ENCODE measurements at places on chromosomes 6 and 20. TPM values are rescaled to one million over a fixed set of nuclear protein-coding genes. Genes with fewer than 3 reads are reported as not detected.
A peak's percentile ranks its signal among the peaks of the same experiment; 100 is the strongest.

DNA sequence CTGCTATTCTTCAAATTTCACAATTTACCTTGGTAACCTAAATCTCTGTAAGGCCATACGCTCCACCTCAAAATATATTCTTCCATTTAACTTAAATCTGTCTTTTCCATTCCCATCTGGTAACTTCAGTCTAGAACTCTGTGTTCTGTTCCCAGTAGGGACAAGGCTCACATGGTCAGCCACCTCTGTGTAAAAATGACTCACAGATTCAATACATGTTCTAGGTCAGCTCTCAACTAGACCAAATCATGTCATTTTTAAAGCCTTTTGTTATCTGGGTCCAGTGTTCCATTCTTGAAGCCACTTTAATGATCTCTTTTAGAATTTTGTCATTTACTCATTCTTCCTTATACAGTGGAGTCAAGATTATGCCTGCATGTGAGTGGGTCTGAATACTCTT is 315.6 kb upstream of the CITED2 start:
- H3K36me3 ChIP-seq: no peaks in the 10 kb centered on the region
- H3K4me3 ChIP-seq: no peak overlapping the region
- no peaks in the 10 kb centered on the region for H3K27me3 ChIP-seq
- DNase-seq: no peak
- H3K4me1 ChIP-seq: no peaks in the 10 kb centered on the region
- H3K27ac ChIP-seq: no peak overlapping the region

Gene GFOD1
- total RNA-seq: 13.3 TPM

DNA sequence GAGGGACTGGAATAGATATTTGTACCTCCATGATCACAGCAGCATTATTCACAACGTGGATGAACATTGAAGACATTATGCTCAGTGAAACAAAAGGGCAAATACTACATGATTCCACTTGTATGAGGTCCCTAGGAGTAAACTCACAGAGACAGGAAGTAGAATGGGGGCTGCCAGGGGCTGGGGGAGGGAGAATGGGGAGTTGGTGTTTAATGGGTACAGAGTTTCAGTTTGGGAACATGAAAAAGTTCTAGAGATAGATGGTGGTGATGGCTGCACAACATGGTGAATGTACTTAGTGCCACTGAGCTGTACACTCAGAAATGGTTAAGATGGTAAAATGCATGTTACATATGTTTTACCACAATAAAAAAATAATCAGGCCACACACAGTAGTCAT is 164.3 kb upstream of the RREB1 start:
- no peaks in the 10 kb centered on the region for H3K4me1 ChIP-seq
- no peak overlapping the region for H3K27ac ChIP-seq
- no peak for DNase-seq
- no peaks in the 10 kb centered on the region for H3K27me3 ChIP-seq
- H3K4me3 ChIP-seq: no peak overlapping the region

DNA sequence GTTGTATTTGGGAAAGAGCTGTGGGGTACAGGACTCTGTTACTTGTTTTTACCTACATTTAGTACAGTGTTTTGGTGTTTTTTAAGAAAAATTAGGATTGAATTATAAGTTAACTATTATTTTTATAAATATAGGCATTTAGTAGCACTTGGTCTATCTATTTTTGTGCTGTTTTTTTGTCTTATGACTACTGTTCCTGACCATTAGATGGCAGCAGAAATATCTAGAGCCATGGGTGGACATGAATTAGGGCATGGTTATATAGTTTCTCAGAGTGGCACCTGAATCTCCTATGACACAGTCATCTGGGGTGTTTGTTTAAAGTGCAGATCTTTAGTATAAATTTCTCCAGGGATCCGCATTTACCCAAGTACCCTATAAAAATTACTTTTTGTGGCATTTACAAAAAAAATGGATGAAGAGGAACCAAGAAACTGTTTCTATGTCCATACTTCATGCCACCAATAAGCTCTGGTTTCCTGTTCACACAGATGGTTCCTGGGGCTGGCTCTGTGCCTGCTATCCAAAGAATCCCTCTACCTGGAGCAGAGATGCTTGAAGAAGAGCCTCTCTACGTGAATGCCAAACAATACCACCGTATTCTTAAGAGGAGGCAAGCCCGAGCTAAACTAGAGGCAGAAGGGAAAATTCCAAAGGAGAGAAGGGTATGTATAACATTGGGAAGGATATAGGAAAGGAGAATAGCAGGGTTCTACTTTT is 19.8 kb downstream of the NFYA start:
- no peak overlapping the region for H3K4me3 ChIP-seq
- no peak overlapping the region for H3K27ac ChIP-seq
- peaks cover 23% of the 10 kb centered on the region for H3K36me3 ChIP-seq

DNA sequence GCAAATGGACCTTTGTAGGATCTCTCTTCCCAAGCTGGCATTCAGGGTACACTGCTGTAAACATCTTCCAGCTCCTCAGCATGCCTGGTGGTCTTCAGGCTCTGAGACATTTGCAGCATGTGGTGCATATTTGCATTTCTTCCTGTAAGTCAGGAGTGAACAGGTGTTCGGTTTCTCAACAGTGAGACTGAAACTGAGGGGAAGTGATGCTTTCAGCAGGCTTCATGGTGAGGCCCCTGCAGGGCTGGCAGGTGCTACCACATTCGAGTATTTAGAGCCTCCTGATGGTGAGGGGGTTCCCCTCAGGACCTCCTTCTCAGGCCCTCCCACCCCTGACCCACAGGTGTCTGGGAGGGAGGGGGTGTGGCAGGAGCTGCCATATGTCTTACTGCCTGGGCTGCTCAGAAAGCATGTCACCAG is 15.1 kb downstream of the MYBL2 start:
- no peak for DNase-seq
- H3K27ac ChIP-seq: no peak overlapping the region
- H3K4me3 ChIP-seq: no peak overlapping the region
- H3K4me1 ChIP-seq: no peaks in the 10 kb centered on the region
- no peaks in the 10 kb centered on the region for H3K36me3 ChIP-seq

DNA sequence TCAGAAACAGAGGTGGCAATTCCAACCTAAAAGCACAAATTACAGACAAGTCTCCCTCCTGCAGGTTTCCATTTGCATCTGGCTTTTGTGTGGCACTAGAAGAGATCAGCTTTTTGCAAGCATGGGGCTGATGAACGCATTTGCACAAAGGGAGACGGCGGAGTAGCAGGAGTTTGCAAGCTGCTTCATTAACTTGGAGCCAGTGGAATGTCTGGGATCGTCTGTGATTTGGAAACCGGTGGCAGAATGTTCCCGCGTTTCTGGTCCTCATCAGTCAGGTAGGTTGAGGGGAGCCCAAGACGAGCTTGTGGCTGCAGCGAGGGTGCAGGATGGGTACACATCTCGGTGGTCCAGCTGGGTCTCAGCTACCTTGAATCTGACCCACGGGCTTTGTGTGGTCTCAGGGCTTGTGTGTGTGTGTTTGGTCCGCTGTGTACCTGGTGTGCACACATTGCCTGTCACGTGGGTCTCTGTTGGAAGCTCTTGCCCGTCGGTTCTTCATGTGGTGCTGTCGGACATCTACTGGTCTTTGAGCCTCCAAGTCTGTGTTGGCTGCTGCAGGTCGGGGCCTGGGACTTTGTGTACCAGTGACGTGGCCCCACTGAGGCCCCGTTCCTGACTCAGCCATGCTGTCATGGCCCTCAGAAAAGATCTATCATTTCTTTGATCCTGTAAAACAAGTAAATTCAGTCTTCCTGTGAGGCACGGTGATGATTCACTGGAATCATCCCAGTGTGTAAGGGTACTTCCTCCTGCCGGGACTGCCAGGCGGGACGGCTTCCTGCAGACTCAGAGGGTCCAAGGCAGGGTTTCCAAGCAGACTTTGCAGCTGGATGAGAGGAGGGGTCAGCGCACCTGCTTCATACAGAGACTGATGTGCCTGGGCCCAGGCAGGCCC is 12.4 kb upstream of the MYT1 start:
- peak; percentile 33 for DNase-seq
- no peak overlapping the region for H3K4me3 ChIP-seq
- H3K27me3 ChIP-seq: peaks cover 29% of the 10 kb centered on the region

- no peaks in the 10 kb centered on the region for H3K36me3 ChIP-seq
- H3K4me1 ChIP-seq: peaks cover 42% of the 10 kb centered on the region
- DNase-seq: no peak
- H3K27ac ChIP-seq: peak overlapping the region; percentile 87
Measured at GRCh38 chr20:37317994-37318640, 27.8 kb upstream of the SRC start.

GRCh38 chr6:145531822-145532221 is 203.5 kb downstream of the EPM2A start:
- H3K4me1 ChIP-seq: no peaks in the 10 kb centered on the region
- no peaks in the 10 kb centered on the region for H3K36me3 ChIP-seq
- no peak overlapping the region for H3K27ac ChIP-seq

DNA sequence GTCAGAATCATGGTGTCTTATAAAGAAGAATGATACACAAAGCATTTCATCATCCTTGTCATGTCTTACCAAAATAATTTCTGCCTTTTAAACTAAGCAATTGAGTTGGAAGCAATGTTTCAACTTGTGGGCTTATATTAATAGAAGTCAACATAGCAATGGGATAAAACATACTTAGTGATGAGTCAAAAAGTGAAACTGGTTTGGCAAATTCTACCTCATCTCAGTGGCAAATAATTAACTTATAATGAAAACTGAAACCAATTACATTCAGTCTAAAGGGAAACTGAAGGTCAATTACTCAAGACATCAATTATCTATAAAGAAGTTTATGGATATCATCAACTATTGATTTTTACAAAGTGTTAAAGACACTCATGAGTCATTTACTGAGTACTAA is 463.8 kb downstream of the BMP2 start:
- H3K27ac ChIP-seq: no peak overlapping the region
- no peaks in the 10 kb centered on the region for H3K4me1 ChIP-seq
- DNase-seq: no peak
- H3K4me3 ChIP-seq: no peak overlapping the region

Gene NOL4L
- 13.2 TPM for total RNA-seq

DNA sequence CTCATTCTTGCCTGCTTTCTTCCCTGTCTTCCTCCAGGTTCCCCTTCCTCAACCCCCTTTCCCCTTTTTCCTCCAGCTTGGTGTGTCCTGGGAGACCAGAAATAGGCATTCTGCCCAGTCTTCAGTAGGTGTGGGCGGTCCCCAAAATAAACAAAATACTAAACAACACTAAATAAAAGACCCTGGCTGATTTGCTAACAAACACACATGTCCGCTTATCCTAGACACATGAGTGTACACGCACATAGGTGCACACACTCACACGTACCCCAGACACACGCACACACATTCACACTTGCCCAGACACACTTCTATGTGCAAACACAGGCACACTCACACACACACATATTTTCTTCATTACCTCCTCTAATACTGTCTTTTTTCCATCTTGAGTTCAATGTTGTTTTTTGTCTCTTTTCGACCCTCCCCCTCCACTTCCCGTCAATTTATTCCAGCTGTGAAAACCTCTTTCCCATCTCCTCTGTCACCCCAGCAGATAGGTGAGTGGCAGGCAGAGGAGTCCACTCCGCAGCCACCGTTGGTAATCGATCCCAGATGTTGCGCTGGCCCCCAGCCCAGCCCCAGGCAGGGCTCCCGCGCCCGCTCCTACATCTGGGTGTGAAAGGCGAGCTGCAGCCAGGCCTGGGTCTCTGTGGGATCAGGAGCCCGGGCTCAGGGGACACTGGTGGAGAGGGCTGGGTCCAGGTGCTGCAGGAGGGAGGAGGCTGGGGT is 56.9 kb upstream of the FOXP4 start:
- peaks cover 10% of the 10 kb centered on the region for H3K4me1 ChIP-seq
- no peak overlapping the region for H3K4me3 ChIP-seq
- no peak for DNase-seq
- H3K27ac ChIP-seq: no peak overlapping the region
- no peaks in the 10 kb centered on the region for H3K27me3 ChIP-seq

Gene FNDC11
- 0.54 TPM for total RNA-seq

GRCh38 chr6:35069262-35069661 is 71.9 kb downstream of the TCP11 start:
- no peak for DNase-seq
- H3K4me3 ChIP-seq: no peak overlapping the region
- peaks cover 17% of the 10 kb centered on the region for H3K4me1 ChIP-seq
- H3K27ac ChIP-seq: no peak overlapping the region

DNA sequence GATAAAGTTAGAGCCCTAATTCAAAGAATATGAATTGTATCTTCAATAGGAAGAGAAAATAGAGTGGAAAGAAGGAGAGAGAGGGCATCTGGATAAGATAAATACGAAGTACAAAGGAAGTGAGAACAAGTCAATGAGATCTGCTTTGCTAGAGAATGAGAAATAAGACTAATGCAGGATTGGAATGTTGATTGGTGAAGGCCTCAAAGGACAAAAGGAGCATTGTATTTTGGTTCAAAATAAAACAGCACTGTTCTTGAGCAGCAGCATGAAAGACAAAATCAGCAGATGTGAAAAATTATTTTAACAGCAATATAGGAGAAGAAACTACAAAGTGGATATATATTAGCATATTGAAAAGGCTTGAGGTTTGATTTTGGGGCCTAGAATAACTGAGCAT is 5.1 kb upstream of the TMEM244 start:
- H3K4me3 ChIP-seq: no peak overlapping the region
- H3K4me1 ChIP-seq: no peaks in the 10 kb centered on the region
- no peaks in the 10 kb centered on the region for H3K27me3 ChIP-seq
- no peaks in the 10 kb centered on the region for H3K36me3 ChIP-seq

Gene PPP1R3G
- total RNA-seq: 1.8 TPM

DNA sequence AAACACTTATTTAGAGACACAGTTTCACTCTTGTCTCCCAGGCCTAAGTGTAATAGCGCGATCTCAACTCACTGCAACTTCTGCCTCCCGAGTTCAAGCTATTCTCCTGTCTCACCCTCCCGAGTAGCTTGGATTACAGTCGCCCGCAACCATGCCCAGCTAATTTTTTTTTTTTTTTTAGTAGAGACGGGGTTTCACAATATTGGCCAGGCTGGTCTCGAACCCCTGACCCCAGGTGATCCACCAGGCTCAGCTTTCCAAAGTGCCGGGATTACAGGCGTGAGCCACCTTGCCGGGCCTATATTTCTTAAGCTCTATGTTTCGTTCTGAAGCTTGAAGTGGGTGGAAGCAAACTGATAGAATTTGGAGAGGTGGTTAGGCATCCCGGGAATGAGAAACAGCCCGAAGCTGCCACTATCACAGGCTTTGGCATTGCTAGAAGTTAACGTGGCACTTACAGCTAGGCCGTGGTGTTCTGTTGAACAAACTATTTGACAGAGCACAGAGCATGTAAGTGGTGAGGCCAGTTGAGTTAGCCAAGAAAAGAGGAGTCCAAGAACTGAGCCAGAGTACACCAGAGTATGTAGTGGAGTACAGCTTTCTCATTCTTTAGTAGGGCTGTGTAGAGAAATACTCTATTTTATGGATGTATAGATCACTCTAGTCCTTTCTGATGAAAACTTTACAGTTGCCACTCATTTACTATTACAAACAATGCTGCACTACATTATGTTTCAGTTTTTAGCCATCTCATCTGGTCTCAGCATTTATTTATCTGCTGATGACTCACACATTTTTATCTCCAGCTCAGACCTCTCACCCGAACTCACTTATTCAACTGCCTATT is 62.0 kb upstream of the HFE start:
- H3K4me1 ChIP-seq: no peaks in the 10 kb centered on the region
- H3K4me3 ChIP-seq: no peak overlapping the region
- no peaks in the 10 kb centered on the region for H3K36me3 ChIP-seq
- DNase-seq: peak; percentile 81
- H3K27ac ChIP-seq: peak overlapping the region; percentile 93
- no peaks in the 10 kb centered on the region for H3K27me3 ChIP-seq

Gene FAM210B
- 51.5 TPM for total RNA-seq
